SK-N-MC (cell line): ENCODE measurements at places on chromosomes 4 and X.

GRCh38 chrX:118974908-118975671 is 672 bp downstream of the LONRF3 start:
- no peak for DNase-seq

GRCh38 chrX:19293606-19294325 is 50.0 kb upstream of the PDHA1 start:
- no peak for DNase-seq

DNA sequence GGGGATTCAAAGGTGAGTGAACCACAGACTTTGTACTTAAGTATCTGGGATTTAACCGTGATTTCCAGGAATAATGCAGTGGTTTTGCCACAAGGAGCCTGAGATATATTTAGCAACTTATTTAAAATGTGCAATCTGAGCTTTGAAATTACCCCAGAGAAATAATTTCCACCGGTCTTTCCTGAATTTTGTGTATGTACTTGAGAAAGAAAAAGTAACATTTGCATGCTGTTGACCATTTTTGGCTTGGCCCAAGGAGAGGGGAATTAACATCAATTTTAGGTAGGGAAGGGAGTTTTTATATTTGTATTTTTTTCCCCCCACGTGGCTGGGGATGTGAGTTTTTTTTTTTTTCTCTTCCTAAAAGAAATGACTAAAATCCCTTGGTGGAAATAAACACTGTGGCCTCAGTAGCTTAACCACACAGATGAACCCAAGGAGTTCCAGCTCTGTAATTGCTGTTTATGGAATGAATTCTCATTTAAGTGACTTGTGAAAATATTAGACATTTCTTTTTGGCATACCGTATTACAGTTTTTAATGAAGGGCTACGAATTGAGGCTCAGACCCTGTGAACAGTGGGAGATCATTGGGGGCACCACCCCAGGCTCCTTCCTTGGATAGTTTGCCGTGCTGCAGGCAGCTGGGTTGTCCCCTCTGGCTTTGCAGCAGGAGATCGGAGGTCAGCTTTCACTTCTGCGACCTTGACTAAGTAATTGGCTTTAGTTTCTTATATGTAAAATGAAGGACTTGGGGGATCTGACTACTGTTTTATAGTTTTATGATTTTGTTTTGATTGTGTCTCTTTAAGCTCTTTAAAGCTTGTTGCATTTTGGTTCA is 116.1 kb downstream of the ARHGAP10 start:
- no peak for DNase-seq

- DNase-seq, result no peak
These were observed 10.3 kb downstream of the MAOA start for GRCh38 chrX:43666311-43666912.

DNA sequence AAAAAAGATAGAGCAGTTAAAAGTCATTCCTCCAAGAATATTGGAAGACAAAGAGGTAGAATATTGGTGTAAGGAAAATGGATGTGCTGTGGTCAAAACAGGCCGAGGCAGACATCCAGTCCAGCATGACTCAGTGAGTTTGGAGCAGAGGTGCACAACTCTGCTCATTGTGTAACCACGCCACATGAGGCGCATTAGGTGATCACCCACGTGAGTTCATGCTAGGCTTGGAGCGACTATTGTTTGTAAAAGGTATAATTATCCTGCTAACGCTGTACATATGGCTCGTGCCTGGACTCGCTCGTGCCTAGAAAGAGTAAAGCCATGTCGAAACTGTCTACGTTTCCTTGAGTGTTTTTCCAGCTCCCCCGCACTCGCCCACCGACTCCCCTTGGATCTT is 23.9 kb downstream of the C4orf54 start:
- DNase-seq, result no peak

DNA sequence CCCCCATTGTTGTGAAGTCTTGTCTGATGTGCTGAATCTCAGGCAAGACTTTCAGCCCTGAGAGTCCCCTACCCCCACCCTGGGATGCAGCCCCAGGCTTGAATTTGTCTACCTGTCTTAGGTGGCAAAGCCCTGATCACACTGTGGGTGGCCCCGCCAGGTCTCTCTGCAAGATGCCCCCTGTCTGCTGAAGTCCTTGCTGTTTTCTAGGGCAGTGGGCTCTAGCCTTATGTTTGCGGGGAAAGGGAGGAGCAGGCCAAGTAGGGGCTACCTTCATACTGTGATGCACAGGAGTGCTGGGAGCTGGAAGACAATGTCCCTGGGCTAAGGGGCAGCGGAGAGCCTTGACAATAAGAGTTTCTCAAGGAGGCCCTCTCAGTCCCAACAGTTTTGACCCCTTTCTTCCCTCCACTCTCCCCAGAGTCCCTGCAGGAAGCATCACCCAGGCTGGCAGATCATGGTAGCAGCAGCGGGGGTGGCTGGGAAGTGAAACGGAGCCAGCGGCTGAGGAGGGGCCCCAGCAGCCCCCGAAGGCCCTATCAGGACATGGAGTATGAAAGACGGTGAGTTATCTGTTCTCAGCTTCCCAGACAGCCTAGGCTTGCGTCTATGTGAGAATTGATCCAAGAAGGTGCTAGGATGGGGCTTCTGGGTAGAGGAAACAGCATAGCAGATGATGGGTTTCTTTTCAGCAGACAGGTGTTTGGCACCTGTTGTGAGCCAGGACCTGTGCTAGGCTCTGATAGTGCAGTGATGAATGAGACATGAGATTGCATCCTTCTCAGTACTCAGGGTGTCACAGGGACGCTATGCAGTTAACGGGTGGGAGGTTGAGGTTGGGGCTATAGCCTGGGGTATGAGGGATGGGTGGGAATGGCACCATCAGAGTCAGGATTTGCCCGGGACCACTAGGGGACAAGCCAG is 2.2 kb downstream of the RBM10 start:
- no peak for DNase-seq

GRCh38 chr4:64969081-64969480 is 559.8 kb upstream of the TECRL start:
- DNase-seq, result no peak

DNA sequence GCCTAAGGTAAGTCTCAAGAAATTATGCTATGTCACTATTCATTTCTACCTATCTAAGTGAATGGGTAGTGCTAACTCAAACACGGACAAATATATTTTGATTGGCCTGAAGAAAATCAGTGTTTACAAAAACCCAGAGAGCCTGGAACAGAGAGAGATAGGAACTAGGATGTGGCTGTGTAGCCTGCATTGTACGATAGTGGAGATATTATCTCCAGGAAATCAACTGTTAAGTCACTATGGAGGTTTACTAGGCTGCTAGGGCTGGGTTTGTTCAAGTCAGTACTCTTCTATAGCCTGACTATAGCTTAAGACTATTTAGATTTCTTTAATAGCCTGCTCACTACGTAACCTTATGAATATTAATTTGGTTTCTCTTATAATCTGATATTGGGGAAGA is 127.9 kb downstream of the TACR3 start:
- no peak for DNase-seq

DNA sequence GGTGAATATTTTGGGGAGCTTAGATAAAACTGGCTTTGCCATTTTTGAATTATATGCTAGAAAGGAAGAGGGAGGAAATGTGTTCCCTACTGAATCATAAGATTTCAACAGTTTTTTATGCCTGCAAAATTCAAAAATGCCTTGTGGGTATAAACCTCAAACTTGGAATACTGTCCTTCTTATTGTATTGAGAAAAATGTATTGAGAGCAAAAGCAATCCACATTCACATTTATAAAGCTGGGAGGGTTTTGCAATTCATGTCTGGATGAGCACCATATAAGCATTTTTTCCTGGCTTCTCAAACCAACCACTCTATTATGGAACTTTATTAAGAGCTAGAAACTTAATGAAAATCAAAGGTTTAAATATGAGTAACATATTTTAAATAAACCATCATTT is 289.8 kb downstream of the PCDH7 start:
- no peak for DNase-seq

- DNase-seq, result no peak
These were observed 102.9 kb downstream of the TSPAN7 start for GRCh38 chrX:38664285-38664684.

GRCh38 chrX:16804923-16805464 is 18.7 kb downstream of the TXLNG start:
- no peak for DNase-seq

DNA sequence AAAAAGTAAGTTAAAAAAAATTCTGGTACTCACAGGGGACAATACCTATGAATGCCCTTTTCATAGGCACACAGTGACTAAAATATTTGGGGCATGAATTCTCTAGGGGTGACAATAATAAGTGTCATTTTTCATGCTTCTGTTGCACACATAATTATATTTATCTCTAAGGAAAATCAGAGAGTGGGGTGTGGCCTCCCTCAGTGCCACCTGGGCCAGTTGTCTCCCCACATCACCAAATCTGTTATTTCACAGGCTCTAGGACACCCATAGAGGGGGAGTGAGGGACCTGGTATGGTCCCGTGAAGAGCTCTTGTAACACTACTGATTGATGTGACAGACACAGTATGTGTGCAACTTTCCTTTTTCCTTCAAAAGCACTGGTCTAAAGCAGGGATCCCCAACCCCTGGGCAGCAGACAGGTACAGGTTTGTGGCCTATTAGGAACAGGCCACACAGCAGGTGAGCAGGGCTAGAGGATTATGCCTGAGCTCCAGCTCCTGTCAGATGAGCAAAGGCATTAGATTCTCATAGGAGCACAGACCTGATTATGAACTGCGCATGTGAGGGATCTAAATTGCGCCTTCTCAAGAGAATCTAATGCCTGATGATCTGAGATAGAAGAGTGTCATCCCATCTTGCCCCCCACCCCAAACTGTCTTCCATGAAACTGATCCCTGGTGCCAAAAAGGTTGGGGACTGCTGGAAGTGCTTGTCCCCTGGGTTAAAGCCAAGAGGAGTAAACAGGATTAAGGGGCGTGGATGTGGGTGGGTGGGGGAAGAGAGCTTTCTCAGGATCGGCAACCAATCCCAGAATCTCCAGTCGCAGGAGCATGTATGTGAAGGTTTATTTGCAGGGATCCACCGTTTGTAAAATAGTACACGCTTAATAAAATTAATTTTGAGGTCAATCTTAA is 856 bp downstream of the SLC9B1 start:
- DNase-seq, result no peak

DNA sequence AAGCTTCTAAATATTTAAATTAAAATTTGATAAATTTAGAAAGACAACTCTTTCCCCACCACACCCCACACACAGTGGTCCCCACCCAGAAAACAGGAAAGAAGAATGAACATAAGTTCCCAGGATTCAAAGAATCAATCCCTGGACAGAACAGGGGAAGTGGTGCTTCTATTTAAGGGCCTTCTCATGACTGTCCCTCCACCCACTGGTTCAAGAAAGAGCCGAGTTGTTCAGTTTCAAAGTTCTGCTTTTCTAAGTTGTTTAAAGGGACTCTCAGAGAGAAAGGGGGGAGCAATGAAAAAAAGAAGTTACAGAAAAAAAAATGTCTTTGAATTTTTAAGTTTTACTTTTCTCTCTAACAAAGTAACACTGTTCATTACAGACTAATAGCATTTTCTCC is 195.8 kb downstream of the PDGFC start:
- DNase-seq, result no peak

DNA sequence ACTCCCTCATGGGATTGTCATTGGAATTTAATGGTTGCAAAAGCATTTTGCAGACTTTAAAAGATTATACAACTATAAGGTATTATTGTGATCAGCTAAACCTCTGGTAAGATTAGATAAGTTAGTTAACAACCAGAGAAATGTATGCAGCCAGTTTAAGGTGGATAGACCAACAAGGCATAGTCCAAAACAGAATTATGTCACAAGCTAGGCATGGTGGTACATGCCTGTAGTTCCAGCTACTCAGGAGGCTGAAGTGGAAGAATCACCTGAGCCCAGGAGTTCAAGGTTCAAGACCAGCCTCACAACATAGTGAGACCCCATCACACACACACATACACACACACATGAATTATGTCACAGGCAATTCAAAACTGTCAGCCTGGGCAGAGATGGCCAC is 54.7 kb upstream of the KLHL13 start:
- DNase-seq, result no peak

- no peak for DNase-seq
These were observed at the start of gene MAGEB16 for GRCh38 chrX:35798042-35798441. Gene MAGEB16 (plus strand): TSS chrX:35798342. CDS start chrX:35802197, 3,855 bp downstream.

DNA sequence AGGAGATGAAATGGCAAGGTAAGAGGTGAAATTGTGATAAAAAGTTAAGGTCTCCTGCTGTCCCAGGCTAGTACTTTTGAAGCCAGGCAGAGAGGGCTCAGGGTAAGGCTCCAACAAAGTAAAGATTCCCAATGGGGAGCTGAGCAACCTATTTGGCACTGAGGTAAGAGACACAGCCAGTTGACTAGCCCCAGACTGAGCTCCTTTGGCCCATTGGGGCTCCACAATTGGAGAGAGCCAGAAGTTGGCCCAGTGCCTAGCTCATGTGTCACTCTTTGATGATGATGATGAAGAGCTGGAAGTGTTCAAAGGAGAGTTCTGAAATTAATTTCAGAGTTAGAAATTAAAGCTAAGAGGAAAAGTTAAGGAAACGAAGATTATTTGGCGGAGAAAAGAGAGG is 94.6 kb downstream of the RLIM start:
- no peak for DNase-seq
